Femur (tissue), 1 donor: ENCODE measurements at places on chromosomes 2 and 18.
A peak's percentile ranks its signal among the peaks of the same experiment; 100 is the strongest.

DNA sequence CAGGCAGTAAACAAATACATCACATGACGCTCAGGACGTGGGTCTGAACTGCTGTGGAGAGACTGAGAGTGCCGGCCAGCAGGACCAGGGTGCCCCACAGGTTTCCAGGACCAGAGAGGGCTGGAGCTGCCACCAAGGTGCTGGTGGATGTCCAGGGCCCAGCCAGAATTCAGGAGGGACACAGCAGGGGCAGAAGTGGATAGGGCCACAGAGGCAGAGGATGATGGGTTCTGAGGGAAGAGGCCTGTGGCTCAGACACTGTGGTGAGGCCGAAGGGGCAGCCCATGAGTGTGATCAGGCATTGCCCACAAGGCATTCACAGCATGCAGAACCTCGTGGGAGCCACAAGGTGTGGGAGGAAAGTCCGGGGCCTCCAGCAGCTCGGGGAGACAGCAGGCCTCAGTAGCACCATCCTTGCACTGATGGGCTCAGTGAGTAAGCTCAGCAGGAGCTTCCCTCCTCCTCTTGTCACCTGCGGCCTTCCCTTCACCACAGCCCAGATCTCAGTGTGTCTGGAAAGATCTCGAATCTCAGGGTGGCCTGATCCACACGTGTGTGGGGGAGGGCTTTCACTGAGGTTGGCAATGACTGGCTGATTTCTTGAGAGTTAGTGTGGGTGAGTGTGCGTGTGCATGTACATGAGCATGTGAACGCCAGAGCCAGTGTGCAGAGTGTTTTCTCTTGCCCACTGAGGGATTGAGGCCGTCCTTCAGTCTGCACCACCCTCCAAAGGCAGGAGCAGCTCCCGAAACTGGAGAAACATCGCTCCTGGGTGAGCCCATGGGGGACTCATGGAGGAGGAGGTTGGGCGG lies 181.8 kb upstream of the RAB6C start:
- DNase-seq = no peak

GRCh38 chr2:79432731-79433146 lies 80.1 kb upstream of the CTNNA2 start:
- DNase-seq = no peak

DNA sequence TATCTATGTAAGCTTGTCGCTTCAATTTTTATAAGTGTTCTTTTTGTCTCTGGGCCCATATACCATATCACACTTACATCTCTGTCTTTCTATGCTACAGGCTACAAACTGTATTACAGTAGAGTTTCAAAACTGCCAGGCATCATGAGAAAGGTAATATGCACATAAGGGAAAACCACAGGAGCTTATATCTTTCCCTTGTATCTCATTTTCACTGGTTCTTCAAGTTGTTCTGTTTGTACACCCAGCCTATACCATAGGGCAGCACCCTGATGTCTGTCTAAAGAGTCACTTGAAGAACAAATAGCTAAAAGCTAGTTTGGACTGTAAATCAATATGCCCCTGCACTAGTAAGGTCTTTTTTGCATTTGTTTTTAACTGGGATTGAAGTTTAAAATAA lies 366.7 kb downstream of the FIGN start:
- no peak for DNase-seq

DNA sequence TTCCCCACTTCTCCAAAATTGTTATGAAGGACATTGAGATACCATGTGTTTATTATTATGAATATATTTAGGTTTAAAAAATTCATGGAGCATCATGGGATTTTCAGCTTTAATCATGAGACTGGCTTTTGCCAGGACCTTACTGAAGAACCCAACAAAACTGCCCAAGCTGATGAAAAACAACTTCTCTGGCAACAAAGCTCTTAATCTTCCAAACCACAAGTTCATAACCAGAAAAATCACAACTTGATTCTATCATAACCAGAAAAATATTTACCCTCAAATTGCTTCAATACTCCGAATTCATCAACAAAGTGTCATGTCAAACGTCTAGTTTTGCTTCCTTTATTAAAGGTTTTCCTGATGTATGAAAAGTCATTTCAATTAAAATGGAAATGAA lies 971.8 kb upstream of the ACVR2A start:
- no peak for DNase-seq

GRCh38 chr18:12336171-12336613 lies 28.2 kb downstream of the TUBB6 start:
- no peak for DNase-seq

GRCh38 chr2:37809931-37810570 lies 115.0 kb upstream of the RMDN2 start:
- DNase-seq = no peak

GRCh38 chr2:176114120-176114929 lies 2.3 kb upstream of the HOXD10 start:
- DNase-seq = no peak

GRCh38 chr2:50401772-50402653 lies 629.9 kb downstream of the NRXN1 start:
- peak; percentile 40 for DNase-seq

- no peak for DNase-seq
Measured at GRCh38 chr2:215841175-215841816, 172.1 kb downstream of the MREG start.

GRCh38 chr2:20421988-20422370 lies 24.9 kb upstream of the RHOB start:
- peak; percentile 85 for DNase-seq

DNA sequence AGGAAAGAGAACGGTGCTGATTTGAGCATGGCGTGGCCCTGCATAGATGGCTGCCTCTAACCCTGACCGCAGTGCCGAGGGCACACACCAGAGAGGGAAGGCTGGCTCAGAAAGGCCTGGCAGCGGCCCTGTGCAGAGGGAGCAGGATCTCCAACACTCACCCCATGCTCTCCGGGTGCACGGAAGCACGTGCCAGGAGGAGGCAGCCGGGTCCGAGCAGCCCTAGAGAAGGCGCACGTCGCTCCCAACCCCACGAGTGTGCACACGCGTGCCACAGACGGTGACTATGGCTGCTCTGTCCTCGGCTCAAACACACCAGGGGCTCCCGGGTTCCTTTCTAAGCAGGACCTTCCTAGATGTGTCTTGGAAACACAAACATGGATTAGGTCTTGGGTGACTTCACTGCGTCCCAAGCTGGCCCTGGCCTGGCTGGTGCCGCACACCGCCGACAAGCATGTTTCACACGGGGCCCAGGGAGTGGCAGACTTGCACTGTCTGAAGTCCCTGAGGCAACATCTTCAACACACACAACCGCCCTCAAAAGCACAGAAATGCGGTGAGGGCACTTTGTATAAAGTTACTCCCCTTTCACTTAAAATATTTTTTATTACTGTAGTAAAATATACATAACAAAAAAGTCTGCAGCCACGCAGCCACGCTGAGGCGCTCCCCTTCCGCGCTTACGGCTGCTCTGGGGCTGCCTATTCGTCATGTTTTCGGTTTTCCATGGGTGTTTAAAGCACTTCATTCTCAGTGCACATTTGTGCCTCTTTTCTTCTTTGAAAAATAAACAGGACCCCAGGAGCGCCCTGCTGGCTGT lies 110.0 kb downstream of the ZNF516 start:
- no peak for DNase-seq

DNA sequence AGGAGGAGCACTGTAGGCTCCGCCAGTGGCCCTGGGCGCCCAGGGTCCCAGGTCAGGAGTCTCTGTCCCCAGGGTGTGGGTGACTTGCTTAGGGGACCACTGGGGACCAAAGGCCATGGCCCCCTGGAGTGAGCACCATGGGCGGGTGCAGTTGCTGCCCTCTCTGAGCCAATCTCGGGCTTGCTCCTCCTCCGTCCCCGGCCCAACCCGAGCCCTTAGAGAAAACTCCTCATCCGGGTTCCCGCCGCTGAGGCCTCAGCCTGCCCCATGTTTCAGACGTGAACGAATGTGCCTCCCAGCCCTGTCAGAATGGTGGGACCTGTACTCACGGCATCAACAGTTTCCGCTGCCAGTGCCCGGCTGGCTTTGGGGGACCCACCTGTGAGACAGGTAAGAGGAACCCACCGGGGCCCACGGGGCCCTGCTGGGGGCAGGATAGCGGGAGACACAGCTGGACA lies 38.6 kb downstream of the SNED1 start:
- DNase-seq = no peak

GRCh38 chr2:118813111-118813510 lies 34.3 kb downstream of the EN1 start:
- DNase-seq = no peak

DNA sequence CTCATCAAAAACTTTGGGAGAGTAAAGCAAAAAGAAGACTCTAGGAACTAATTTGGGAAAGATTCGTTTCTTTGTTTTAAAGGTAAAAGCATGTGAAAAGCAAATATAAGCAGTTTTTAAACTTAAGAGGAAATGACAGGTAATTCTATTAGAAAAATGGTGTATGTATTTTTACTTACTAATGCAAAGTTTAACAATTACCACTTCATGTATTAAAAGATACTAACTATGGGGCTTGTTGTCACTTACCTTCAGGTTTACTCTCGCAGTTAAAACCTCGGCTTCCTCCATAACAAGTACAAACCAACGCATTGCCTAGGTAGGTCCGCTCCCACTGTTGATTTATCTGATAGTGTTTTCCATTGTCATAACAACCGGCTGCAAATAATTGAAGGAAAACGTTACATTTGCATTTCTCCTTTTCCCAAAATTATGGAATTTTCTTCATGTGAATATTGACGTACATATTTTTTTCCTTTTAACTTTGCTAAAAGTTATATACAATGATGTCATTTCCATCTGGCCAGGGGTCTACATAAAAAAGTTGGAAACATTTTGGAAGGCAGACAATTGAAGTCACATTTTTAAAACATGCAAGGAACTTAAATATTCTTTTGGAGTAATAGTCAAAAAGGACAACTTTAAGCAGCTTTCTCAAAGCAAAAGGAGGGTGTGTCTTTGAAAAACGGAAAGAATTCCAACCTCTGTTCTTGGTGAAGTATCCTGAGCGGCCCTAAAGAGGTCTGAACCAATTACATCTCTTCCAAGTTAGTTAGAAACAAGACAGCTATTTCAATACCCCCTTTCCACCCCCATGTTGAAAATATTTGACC lies 1.2 kb downstream of the FN1 start:
- no peak for DNase-seq
